ENCODE measurements at places on chromosomes 16 and 17.
A peak's percentile ranks its signal among the peaks of the same experiment; 100 is the strongest.

GRCh38 chr17:30170415-30170987, 53.9 kb downstream of the NSRP1 start:
- no peak for DNase-seq

- DNase-seq = no peak
These were observed 6.2 kb downstream of the IL32 start for GRCh38 chr16:3071655-3072054.

GRCh38 chr17:51853857-51854256, 304.7 kb downstream of the CA10 start:
- DNase-seq = no peak

DNA sequence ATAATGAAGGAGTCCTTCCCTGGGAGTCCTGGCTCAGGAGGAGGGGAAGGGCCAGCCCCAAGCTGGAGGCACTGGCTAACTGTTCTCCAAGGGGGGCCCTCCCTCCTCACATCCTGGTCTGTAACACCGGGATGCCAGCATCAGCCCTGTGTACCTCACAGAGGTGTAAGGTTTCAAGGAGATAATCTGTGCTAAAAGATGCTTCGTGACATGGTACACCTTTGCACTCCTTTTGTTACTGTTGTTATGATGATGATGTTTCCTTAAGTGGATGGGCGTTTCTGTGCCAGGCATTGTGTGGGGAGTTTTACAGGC, 236.7 kb upstream of the TNRC6C start:
- DNase-seq = no peak

DNA sequence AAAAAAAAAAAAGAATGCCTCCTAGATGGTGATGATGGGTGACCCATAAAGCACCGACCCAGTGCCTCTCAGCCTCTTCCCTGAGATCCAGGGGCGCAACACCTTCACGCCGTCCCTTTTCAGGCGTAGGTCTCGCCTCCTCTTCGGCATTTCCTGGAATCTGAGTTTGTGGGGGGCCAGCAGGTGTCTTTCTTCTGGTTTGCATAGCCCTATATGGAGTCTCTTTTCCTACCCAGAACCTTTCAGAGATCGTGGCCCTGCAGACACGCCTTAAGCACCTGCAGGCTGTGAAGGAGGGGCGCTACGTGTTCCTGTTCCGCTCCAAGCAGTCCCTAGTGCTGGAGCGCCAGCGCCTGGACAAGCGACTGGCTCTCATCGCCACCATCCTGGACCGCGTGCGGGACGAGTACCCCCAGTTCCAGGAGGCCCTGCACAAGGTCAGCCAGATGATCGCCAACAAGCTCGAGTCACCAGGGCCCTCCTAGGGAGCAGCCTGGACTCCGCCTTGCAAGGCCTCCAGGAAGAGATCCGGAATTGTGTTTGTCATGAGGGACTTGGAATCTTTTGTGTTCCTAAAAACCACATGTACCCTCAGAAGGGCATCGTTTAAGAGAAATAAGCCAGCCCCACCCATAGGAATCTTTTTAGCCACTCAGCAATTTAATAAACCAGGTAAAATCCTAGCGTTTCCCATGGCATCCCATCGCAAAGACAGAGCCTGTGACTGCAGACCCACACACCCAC, 1.9 kb upstream of the GAA start:
- DNase-seq = no peak

GRCh38 chr17:50265690-50266315, 8.5 kb upstream of the TMEM92 start:
- no peak for DNase-seq

- no peak for DNase-seq
These were observed 193.9 kb downstream of the IRF8 start for GRCh38 chr16:86092586-86093480.

- DNase-seq = no peak
These were observed 15.5 kb downstream of the BANP start for GRCh38 chr16:87966685-87967185.

DNA sequence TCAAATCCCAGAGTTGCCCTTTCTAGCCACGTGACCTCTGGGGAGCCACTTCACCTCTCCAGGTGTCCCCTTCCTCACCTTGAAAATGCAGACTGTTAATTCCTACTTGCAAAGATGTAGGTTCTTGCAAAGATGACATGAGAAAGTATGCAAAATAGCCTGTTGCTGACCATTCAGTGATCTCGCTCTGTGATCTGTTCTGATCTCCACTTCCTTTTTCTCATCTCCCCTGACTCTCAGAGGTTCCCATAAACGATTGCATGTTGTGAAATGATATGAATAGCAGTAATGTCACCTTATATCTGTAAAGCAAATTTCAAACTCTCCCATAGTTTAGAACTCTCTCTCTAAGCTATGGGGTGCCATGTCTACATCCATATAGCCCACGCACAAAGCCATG, 182.3 kb downstream of the TMEM132E start:
- no peak for DNase-seq

GRCh38 chr17:3260600-3260999, 37.6 kb downstream of the OR3A1 start:
- no peak for DNase-seq

DNA sequence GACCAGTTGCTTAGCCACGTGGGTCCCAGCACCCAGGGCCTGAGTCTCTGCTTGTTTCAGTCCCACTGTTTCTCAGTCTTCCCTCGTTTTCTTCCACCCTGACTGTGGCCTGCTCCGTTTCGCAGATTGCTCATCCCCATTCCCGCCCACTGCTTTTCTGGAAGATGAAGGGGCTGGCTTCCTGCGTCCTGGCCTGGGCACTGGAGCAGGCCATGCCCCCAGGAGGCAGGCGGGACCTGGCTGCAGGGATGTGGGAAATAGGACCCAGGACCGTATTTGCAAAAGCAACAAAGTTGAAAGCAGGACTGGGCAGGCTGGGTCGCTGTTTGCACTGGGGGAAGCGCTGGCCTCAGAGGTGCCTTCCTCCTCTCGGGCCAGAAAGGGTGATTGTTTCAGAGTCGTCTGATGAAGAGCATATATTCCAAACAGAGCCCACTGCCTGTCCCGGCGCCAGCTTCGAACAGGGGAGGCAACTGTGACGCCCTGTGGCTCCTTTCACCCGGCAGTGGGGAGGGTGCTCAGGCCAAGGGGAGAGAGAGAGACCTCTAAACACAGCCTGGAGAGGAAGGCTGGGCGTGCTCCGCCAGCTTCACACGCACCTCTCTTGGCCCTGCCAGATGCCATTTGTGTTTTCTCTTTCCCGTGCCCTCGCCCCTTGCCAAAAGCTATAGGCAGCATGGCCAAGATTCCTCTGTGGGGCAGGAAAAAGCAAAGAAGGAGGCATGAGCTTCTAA, 108.6 kb downstream of the CMIP start:
- DNase-seq = no peak

DNA sequence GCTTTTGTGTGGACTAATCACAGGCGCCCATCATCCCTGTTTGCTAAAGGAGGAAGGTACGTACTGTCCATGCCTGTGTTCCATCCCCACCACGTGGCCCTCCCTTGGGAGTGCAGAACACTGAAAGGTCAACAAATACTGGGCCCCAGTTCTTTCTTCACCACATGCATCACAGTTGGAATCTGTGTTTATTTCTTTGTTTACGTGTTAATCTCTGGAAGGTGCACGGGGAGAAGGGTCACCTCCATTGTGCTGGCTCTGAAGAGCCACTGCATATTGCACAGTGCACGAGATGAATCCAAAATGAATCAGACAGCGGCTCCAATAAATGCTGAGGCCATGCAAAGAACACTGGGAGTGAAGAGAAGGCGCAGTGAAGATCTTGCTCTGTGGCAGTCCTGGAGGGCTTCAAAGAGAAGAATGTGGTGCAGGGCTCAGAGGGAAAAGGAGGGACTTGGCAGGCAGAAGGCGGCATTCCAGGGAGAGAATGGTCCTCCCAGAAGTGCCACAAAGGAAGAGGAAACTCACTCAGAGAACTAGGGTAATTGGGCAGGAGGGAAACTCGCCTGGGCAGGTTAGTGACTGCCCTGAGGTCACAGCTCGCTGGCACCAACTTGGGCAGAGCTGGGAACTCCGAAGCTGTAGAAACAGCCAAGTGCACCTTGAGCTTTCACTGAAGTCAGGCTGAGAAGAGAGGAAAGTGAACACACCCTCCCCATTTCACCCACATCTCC, 3.7 kb downstream of the RPH3AL start:
- no peak for DNase-seq

GRCh38 chr16:66378741-66379570, 12.5 kb downstream of the CDH5 start:
- no peak for DNase-seq

- DNase-seq = no peak
These were observed 2.8 kb upstream of the SHISA9 start for GRCh38 chr16:12898551-12898950.

- DNase-seq = peak; percentile 53
These were observed 802 bp downstream of the SETD6 start for GRCh38 chr16:58515871-58516767.

GRCh38 chr17:7587420-7588151, 2.3 kb downstream of the SOX15 start:
- DNase-seq = no peak

- no peak for DNase-seq
These were observed 7.6 kb upstream of the ALOX15B start for GRCh38 chr17:8031261-8031661.

GRCh38 chr16:67329901-67330300, 3.3 kb downstream of the LRRC36 start:
- no peak for DNase-seq

- no peak for DNase-seq
These were observed 217.4 kb upstream of the PSMD7 start for GRCh38 chr16:74079232-74079586.

DNA sequence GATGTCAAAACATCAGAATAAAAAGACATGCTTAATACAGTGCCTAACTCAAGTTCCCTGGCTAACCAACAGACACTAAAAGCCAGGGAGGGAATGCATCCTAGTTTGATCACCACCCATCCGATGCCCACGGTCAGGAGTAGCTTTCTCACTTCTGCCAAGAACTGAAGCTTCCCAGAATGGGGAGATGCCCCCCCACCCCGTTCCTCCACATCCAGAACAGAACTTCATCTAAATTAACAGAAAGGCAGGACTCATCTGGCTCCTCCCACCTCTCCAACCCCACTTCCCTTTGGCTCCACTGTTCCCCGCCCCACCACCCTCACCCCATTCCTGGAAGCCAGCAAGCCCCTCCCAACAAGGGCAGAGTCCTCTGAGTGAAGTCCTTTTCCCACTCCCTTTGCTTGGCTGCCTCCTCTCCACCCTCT, 33.7 kb downstream of the GDE1 start:
- DNase-seq = no peak

- DNase-seq = no peak
These were observed 28.3 kb downstream of the C16orf95 start for GRCh38 chr16:87288753-87289362.

GRCh38 chr17:77273397-77274085, 132.8 kb downstream of the SEC14L1 start:
- DNase-seq = no peak

GRCh38 chr17:7825206-7825990, 8.6 kb upstream of the KDM6B start:
- no peak for DNase-seq

DNA sequence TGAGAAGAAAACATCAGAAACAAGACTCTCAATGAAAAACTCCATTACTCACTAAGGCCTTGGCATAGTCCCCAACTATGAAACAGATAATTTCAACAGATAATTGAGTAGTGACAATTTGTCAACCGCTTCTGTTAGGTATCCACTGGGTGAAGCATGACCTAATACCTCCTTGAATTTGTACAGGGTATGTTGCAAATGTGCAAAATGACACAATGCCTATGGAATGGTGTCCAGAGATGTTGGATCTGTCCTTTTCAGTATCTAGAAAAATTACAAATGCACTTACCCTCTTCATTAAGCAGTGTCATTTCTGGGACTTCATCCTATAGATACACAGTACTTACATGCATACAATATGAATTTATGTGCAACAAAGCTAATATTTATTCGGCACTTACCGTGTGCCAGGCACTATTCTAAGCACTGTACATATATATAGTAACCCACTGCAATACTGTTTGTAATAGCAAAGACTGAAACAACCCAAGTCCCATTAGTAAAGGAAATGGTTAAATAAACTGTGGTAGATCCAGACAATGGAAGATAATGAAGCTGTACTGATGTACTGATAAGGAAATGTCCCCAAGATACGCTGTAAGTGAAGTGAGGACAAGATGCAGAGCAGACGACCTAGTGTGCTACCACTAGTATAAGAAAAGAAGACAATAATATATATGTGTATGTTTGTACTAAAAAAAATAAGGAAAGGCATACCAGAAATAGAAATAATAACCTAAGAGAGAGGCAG, 21.4 kb upstream of the SLC6A4 start:
- no peak for DNase-seq

DNA sequence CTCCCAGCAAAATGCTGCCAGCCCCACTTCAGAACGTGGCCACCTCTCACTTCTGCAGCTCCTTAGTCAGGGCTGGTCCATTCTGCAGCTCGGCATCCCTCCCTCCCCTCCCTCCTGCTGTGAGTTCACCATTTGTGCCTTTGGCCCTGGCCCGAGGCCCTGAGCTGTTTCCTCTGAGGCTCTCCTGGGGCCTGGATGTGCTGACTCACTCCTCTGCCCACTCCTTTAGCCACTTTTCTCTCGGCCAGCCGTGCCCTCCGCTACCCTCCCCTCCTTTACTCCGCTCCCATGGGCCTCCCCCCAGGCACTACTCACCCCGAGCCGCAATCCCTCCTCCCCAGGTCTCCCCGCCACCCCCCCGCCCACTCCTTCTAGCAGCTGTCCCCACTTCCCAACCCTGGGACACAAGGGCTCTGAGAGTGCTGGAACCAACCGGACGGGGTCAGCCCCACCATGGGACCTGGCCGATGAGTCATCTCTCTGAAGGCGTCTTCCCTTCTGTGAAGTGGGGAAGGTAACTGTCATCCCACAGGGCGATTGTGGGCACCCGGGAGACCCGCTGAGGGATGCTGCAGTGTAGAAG, 11.5 kb downstream of the KCNG4 start:
- no peak for DNase-seq

- DNase-seq = no peak
These were observed 143.3 kb downstream of the STX8 start for GRCh38 chr17:9432134-9432885.

GRCh38 chr17:37118366-37119137, 169.8 kb downstream of the AATF start:
- no peak for DNase-seq

- no peak for DNase-seq
These were observed 76.4 kb downstream of the TOX3 start for GRCh38 chr16:52470585-52470984.

GRCh38 chr16:73743665-73744496, 552.7 kb upstream of the PSMD7 start:
- DNase-seq = no peak

DNA sequence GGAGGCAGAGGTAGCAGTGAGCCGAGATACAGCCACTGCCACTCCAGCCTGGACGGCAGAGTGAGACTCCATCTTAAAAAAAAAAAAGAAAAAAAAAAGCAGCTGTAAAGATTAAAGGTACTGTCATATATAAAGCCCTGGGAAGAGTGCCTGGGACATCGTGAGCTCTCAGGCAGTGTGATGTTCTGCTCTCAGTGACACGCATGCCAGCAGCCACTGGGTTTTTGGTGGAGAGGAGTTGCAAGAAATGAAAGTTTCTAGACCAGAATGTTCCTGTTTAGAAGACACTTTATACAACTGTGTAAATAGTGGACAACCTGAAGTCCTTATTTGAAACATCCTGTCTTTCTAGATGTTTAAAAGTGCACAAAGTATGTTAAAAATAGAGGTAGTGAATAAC, 213.2 kb downstream of the IRF8 start:
- DNase-seq = no peak

- DNase-seq = no peak
These were observed 3.8 kb upstream of the NEUROD2 start for GRCh38 chr17:39611401-39612112.
